ENCODE measurements at places on chromosomes 1 and 21.

DNA sequence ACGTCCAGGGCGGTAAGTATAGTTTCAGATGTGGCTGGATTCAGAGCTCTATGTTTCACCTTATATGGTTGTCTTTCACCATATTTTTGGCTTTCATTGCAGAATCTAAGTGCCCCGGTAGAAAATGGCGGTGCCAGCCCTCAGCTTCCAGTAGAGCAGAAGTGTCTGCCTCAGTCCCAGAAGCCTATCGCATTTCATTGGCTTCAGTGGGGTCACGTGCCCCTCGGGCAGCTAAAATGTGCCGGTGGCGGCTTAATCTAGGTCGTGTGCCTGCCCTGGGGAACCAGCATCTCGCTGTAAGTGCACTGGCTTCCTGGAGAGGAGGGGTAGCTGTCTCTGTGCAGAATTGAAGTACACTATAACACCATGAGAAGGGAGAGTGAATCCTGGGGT, 107.4 kb upstream of the MAGI3 start:
- no peak for DNase-seq

- DNase-seq, result no peak
These were observed 233 bp downstream of the ADAMTS5 start for GRCh38 chr21:26966649-26967061.

GRCh38 chr1:95221306-95221705, 12.7 kb upstream of the RWDD3 start:
- DNase-seq, result no peak

DNA sequence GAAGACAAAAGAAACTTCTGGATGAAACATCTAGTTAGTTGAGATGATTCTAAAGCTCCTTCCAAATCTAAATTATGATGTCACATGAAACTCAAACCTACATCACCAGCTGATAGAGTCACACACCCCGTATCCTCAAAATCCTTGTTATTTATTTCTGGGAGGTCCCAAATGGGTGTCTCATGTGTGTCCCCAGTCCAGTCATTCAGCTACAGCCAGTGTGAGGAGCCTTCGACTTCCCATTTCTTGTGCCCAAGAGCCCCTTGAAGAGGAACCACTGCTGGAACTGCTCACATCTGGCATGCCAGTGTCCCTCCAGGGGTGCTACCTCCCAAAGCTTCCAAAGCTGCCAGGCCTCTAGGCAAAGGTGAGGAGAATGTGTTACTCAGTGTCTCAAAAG, 32.5 kb upstream of the KCNA3 start:
- no peak for DNase-seq

- peak; percentile 78 for DNase-seq
These were observed 21.8 kb downstream of the MIS18A start for GRCh38 chr21:32256873-32257620.
